ENCODE measurements at places on chromosomes 16 and 17.

GRCh38 chr17:21089933-21090901, 36.5 kb upstream of the DHRS7B start:
- DNase-seq, result no peak

GRCh38 chr17:17420082-17420481, 56.7 kb upstream of the MED9 start:
- DNase-seq, result no peak

DNA sequence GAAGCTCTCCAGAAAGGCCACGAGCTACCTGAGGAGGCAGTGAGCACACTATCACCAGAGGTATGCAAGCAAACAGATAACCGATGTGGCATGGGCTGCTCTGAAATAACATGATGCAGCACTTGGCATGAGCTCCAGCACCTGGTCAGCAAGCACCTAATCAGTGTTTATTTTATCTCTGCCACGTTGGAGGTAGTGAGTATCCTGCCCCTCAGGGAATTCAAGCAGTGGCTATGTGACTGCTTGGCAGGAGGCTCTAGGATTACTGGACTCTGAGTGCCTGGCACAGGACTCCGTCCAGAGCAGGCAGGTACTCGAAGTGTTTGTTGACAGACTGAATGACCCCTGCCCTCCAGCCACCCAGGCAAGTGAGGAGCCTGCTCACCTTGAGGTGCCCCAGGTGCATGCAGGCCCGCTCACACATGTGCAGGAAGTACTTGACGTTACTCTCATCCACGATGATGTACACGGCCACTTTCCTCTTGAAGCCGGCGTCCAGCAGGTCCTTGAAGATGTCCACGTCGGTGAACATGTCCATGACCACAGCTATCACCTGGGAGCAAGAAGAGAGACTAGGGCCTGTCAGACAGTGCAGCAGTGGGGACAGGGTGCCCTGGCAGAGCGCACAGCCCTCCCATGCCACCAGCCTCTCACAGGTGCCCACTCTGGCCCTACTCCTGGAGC, 16.6 kb downstream of the FAM83G start:
- DNase-seq, result no peak

GRCh38 chr16:28505489-28506137, 1.0 kb downstream of the IL27 start:
- DNase-seq, result no peak

DNA sequence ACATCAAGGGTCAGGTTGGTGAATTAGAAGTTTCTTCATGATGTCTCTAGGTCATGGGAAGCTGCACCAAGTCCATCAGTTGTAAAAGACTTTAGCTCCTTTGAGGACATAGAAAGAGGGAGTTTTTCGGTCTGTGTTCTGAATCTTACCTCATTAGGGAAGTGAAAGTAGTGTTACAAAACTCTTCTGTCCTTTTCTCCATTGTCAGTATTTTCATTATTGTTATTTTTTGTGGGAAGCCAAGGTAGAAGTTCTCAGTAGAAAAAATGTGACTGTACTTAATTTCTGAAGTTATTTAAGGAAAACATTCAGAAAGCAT, 24.2 kb downstream of the MAP3K3 start:
- no peak for DNase-seq

- DNase-seq, result no peak
These were observed 1795.9 kb downstream of the TP53TG3F start for GRCh38 chr16:35255186-35255803.

DNA sequence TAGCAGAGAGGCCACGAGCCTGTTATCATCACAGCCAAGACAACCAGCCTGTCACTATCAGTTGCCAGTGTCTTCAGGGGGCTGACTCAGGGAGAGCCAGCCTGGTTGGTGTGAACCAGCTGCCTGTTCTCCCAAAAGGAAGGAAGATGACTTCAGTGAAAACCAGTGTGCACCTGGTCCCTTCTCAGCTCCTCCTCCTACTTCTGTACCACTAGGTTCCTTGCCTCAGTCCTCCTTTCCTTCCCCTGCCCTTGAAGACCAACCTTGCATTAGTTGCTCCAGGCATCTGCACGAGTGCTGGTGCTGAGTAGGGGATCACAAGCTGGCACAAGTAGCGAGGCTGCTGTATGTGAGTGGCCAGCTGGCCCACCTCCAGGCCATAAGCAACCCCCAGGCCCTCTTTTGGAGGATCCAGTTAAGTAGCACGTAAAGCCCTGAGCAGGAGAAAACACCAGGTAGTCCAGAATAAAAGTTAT, 8.5 kb downstream of the TUBG1 start:
- no peak for DNase-seq

GRCh38 chr16:21092951-21093350, 57.7 kb downstream of the DNAH3 start:
- no peak for DNase-seq

DNA sequence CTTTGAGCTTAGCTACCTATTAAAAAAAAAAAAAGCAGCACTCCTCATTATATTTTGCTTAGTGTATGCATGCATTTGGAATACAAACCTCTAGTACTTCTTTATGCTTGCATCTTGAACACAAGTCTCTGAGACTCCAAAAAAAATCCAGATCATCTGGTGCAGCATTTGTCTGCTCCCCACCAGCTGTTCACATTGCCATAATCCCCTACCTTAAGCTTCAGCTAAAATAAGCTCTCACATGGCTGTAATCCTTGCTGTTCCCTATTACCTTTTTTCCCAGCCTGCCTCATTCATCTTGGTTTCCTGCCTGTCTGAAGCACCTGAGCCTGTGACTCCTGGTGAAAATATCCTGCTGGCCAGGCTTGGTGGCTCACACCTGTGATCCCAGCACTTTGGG, 7.5 kb upstream of the NFATC2IP start:
- no peak for DNase-seq

DNA sequence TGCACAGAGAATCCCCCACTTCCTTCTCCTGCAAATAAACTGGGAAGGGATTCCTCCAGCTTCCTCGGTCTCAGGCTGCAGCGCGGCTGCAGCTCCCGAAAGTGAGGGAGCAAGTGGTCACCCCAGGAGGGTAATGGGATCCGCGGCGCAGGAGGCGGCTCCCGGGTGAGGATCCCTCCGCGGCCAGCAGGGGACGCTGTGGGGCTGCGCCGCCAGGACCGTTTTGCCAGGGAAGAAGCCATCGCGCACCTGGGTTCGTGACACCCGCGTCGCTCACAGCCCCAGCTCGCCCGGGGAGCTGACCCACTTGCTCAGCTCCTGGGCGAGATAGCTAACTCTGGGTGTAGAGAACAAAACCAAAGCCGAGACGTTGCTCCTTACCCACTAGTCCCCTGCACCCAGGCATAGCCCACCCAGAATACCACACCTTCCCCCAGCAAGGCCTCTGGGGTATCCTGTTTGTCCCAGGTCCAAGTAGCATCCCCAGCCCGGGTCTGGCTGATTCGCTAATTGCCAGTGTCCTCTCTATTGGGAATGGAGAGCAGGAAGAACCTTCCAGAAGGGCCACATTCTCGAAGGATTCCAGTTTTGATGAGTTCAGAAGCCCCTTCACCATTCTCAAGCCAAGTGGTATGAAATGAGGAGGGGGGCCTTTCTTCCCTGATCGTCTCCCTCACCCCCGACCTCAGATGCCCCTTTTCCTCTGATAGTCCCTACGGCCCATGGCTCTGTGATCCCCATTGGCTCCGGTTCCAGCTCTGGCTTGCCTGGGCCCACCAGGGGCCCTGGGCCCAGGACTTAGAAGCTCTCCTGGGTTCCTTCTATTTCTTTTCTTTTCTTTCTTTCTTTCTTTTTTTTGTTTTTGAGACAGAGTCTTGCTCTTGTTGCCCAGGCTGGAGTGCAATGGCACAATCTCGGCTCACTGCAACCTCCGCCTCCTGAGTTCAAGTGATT, 14.1 kb downstream of the CYGB start:
- peak; percentile 54 for DNase-seq

DNA sequence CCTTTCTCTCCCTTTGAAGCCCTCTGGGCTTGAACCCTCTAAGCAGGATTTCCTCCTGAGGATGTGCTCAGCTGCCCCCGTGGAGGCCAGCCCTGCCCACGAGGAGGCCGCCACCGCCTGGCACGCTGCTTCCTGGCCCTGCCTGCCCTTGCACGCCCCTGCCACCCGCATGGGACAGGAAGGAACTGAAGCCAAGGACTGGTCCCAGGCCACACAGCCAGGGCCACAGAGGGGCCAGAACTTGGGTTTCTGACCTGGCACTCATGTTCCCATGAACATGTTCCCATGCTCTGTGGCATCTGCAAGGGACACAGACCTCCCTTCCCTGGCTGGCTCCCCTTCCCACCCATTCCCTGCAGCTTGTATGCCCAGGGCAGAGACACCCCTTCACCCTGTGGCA, 24.1 kb upstream of the MTSS2 start:
- no peak for DNase-seq

DNA sequence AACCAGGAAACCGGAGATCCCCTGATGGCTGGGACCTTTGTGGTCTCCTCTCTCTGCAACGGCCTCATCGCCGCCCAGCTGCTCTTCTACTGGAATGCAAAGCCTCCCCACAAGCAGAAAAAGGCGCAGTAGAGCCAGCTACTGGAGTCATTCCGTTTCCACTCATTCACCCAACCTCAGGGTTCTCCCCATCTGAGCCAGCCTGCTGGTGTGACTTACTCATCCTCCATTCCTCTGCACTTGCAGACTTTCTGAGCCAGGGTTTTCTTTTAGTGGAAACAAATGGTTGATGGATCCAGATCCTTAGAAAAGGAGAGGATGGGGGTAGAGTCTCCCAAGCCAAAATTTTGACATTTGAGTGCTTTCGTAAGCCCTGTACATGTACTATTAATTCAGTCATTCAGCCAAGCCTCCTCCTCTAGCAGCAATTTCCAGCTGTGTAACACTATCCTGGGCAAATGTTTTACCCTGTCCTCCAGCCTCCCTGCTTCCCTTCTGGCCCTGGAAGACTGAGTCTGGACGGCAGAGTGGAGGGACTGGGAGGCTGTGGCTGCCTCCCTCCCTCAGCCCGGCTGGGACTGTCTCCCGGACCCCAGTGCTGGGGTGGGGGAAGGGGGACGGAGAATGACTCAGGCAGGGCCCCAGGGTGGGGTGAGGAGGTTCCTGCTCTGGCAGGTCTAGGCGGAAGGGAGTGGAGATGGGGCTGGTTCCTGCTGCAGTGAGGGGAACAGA, 2.3 kb downstream of the SOX15 start:
- DNase-seq, result no peak

DNA sequence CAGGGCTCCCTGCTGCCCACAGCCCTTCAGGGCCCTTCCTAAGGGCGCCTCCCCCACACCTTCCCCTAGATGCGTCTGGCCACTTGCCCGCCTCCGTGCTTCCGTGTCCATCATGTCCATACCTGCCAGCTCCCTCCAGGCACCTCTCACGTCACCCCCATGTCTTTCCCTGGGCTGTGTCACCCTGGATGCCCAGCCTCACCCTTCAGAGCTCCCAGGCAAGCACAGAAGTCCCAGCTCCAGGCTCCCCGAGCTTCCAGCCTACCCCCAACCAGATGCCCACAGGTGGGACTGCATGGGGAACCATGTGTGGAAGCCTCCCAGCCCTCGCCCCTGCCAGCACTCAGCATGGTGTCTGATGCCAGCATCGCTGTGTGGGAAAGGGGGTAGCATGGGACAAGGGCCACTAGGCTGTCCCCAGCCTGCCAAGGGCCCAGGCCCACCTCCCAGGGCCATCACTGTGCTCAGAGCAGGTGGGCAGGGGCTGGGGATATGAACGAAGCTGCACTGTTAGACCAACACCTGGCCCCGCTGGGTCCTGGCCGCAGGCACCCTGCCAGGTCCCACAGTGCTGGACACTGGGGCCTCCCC, 1.9 kb upstream of the AXIN1 start:
- no peak for DNase-seq

DNA sequence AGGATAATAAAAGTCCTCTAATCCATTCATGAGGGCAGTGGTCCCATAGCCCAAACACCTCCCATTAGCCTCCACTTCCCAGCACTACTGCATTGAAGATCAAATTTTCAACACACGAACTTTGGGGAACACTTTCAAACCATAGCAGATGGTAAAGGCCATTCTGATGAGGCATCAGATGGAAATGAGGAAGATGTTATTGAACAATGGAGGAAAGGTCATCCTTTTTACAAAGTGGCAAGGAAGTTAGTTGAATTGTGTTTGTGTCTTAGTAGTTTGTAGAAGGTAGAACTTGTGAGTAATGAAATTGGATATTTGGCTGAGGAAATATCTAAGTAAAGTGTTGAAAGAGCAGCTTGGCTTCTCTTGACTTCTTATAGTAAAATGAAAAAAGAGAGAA, 93.3 kb upstream of the NLRP1 start:
- DNase-seq, result no peak

GRCh38 chr16:75043175-75043895, 44.5 kb downstream of the ZNRF1 start:
- no peak for DNase-seq

GRCh38 chr16:48126801-48127644, 28.8 kb downstream of the ABCC12 start:
- DNase-seq, result no peak

DNA sequence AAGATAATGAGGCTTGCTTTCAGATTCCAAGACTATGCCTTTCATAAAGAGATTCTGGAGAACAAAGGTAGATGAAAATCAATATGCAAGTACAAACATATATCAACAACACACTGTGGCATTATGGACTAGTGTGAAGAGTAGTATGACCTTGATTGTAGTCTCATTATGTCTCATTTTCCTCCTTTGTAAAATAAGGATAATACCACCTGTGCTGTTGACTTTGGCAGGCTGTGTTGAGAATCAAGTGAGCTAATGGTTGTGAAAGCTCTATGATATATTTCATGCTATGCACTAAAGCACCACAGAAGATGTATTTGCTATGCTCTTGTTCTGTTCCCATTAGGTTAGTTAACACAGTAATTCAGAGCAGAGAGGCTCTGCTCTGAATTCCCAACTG, 78.5 kb upstream of the NACA2 start:
- DNase-seq, result no peak

GRCh38 chr16:30131869-30132475, 9.0 kb upstream of the MAPK3 start:
- DNase-seq, result peak; percentile 82

DNA sequence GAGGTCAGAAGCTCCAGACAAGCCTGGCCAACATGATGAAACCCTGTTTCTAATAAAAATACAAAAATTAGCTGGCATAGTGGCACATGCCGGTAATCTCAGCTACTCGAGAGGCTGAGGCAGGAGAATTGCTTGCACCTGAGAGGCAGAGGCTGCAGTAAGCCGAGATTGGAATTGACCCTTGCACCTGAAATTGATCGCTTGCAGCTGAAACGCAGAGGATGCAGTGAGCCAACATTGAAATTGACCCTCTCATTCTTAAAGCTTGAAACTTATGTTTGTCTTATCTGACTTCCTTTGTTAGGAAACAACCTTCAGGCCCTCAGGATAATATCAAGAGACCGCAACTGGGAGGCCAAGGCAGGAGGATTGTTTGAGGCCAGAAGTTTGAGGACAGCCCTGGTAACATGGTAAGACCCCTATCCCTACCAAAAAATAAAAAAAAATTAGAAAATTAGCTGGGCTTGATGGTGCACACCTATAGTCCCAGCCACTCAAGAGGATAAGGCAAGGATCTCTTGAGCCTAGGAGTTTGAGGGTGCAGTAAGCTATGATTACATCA, 376.6 kb upstream of the XYLT1 start:
- DNase-seq, result no peak

DNA sequence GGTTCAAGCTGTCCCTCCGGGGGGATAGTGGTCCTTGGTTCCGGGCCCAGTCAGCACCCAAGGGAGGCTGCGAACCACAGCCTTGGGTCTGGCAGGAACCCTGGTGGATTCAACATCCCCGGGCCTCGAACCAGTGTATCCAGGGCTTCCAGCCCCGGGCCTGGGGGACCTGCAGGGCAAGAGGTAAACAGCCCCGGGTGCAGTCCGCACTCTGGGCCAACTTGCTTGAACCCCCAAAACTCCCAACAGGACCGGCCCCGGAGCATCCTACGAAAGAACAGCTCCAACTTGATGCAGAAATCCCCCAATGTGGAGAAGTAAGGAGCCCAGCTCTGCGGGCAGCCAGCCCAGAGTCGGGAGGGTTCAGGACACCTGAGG, 1.5 kb upstream of the NEURL4 start:
- no peak for DNase-seq
